Activated CD4-positive, alpha-beta memory T cell treated with anti-CD3 and anti-CD28 coated beads for 36 hours (primary cell): ENCODE measurements at places on chromosomes 3 and 15. TPM values are rescaled to one million over a fixed set of nuclear protein-coding genes. Genes with fewer than 3 reads are reported as not detected.

Gene FSIP1
- total RNA-seq, result 0.68 TPM

Gene MAGEF1
- total RNA-seq, result 20.6 TPM

DNA sequence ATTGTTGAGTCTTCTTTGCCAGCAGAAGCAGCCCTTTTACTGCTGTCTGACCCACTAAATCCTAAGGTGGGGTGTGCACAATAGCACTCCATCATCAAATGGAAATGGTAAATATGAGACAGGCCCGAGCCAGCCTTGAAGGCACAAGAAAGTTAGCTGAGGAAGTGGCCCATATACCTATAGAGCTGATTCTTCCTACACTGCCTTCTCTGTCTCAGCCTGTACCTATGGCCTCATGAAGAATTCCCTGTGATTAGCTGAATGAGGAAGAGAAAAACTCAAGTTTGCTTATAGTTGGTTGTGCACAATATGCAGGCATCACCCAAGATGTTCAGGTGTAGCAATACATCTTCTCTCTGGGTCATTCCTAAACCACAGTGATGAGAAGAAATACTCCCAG lies 31.7 kb upstream of the XCR1 start:
- H3K27ac ChIP-seq, result no peak overlapping the region
- DNase-seq, result no peak
- H3K4me3 ChIP-seq, result no peak overlapping the region
- peaks cover 31% of the 10 kb centered on the region for H3K27me3 ChIP-seq

GRCh38 chr3:190534986-190535385 lies 21.1 kb downstream of the IL1RAP start:
- peaks cover 4% of the 10 kb centered on the region for H3K36me3 ChIP-seq
- no peak overlapping the region for H3K27ac ChIP-seq

- H3K36me3 ChIP-seq, result no peaks in the 10 kb centered on the region
- no peaks in the 10 kb centered on the region for H3K4me1 ChIP-seq
- H3K27me3 ChIP-seq, result no peaks in the 10 kb centered on the region
- no peak overlapping the region for H3K27ac ChIP-seq
- no peak for DNase-seq
Measured at GRCh38 chr3:73832426-73832825, 207.7 kb upstream of the PDZRN3 start.

GRCh38 chr3:16522834-16523233 lies 9.3 kb upstream of the RFTN1 start:
- H3K27ac ChIP-seq, result peak overlapping the region; percentile 89
- peaks cover 56% of the 10 kb centered on the region for H3K4me1 ChIP-seq
- H3K36me3 ChIP-seq, result peaks cover 29% of the 10 kb centered on the region
